ENCODE measurements at places on chromosomes 5 and 9.

DNA sequence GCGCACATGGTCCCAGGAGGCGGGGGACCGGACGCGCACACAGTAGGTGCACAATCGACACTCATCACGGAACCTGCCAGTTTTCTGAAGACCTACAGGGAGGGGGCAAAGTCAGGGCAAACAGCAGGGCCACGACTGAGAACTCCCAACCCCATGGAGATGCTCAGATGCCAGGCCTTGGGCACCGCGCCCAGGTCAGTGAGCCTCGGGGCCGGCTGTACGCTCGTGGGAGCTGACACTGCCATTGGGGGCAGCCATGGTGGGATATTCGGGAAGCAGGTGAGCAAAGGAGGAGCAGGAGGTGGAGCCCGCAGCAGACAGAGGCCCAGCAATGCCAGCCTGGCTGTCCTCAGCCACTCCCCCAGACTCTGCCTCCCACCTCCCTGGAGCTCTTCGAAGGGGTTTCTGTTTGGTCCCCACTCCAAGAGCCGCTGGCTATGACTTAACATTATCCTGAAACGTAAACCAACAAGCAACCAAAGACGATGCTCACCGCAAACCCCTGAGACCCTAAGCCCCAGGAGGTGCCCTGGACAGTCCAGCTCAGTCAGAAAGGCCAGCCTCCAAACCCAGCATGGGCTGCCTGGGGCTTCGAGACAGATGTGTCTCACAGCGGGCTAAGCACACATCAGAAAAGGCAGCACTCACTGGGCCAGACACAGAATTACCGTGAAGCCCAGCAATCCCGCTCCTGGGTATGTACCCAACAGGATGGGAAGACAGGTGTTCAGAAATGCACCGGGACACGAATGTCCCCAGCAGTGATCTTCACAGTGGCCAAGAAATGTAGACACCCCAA is 78.4 kb downstream of the VAV2 start:
- DNase-seq = no peak

DNA sequence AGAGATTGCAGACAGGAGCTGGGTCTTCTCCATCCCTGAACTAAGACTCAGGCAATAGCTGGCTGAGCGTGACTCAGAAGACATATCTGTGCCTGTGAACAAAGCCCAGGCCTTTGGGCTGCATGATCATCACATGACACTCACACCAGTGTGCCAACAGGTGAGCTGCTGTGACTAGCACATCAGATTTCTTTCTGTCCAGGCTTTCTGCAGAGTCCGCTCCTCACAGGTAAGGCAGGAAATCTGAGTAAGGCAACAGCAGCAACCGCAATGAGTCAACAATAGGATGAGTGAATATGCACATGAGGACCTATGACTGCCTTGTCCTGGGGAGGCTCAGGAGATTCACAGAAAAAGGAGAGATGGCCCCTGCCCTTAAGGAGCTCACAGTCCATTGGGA is 293.6 kb downstream of the ACTL7B start:
- DNase-seq = no peak

GRCh38 chr5:150517272-150518152 is 9.6 kb downstream of the NDST1 start:
- no peak for DNase-seq

DNA sequence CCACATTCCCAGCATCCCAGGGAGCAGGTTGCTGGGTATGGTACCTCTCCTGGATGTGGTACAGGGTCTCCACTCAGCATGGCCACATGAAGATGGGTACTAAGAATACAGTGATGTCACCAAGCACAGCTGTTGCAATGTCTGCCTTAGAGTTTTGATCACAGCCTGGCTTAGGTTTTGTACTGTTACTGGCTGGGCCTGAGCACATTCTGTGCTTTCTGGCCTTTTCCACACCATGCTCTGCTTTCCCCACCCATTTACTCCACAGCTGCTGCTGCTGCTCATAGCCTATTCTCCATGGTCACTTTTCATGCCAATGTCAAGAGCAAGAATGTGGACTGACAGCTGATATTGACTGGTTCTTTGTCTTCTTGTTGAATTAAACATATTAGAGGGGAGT is 481.9 kb downstream of the ARHGEF28 start:
- no peak for DNase-seq

Measured in CD4-positive, alpha-beta T cell treated with Interleukin-12 subunit alpha and Interleukin-12 subunit beta, for 1 hour (primary cell).